Islet precursor cell (in vitro differentiated cells): ENCODE measurements at places on chromosomes 2 and 18.

- no peak for DNase-seq
Observed at GRCh38 chr2:56133931-56134629, 49.7 kb upstream of the CCDC85A start.

- DNase-seq: peak; percentile 45
Observed at GRCh38 chr2:109187711-109188495, 58.9 kb downstream of the SH3RF3 start.

DNA sequence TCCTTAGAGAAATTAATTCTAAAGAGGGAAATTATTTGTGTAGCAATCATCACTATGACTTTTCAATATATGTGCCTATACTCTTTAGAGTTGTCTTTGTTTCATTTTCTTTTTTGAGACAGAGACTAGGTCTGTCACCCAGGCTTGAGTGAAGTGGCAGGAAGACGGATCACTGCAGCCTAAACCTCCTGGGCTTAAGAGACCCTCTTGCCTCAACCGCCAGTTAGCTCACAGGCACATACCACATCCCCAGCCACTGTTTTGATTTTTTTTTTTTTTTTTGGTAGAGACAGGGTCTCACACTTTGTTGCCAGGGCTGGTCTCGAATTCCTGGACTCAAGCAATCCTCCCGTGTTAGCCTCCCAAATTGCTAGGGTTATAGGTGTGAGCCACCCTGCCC, 12.4 kb downstream of the YWHAQ start:
- DNase-seq: no peak

GRCh38 chr2:162261032-162261945, 18.0 kb upstream of the FAP start:
- DNase-seq: no peak

- no peak for DNase-seq
Observed at GRCh38 chr2:237281836-237282306, 132.1 kb downstream of the COL6A3 start.

DNA sequence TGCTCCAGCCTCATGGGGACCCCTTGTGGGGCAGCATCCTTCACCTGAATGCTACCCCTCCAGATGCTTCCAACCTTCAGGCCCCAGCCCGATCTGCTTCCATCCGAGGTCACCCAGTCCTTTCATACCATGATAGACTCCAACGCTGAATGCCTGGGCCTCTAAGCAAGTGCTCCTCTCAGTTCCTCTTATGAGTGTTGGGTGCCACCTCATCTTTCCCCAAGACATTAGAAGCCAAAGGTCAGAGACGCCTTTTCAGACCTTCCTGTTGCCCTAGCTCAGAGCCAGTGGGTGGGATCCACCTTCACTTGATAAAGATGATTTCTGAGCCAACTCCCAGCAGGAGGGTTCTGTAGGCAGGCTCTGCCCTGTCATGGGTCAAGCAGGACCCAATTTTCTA, 174.5 kb upstream of the MGAT5 start:
- DNase-seq: no peak

- DNase-seq: no peak
Observed at GRCh38 chr2:114742245-114742644, 299.8 kb downstream of the DPP10 start.

GRCh38 chr2:102514061-102514785, 41.2 kb downstream of the SLC9A4 start:
- DNase-seq: peak; percentile 78

GRCh38 chr2:40431600-40431955, 20.3 kb downstream of the SLC8A1 start:
- DNase-seq: no peak

GRCh38 chr2:40166006-40166405, 285.9 kb downstream of the SLC8A1 start:
- DNase-seq: no peak

DNA sequence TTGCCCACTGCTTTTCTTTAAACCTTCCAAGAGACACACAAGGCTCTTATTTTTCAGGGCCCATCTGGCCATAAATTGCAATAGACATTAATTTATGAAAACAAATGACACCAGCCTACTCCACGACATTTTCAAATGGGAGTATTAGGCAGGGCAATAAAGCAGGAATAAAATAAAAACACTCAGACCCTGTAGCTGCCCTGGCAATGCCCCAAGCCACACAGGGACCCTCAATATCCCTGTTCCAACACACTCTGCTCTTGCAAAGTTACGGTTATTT, 550.8 kb upstream of the TNP1 start:
- no peak for DNase-seq
